ENCODE measurements at places on chromosomes 3 and 15. TPM values are rescaled to one million over a fixed set of nuclear protein-coding genes. Genes with fewer than 3 reads are reported as not detected.

DNA sequence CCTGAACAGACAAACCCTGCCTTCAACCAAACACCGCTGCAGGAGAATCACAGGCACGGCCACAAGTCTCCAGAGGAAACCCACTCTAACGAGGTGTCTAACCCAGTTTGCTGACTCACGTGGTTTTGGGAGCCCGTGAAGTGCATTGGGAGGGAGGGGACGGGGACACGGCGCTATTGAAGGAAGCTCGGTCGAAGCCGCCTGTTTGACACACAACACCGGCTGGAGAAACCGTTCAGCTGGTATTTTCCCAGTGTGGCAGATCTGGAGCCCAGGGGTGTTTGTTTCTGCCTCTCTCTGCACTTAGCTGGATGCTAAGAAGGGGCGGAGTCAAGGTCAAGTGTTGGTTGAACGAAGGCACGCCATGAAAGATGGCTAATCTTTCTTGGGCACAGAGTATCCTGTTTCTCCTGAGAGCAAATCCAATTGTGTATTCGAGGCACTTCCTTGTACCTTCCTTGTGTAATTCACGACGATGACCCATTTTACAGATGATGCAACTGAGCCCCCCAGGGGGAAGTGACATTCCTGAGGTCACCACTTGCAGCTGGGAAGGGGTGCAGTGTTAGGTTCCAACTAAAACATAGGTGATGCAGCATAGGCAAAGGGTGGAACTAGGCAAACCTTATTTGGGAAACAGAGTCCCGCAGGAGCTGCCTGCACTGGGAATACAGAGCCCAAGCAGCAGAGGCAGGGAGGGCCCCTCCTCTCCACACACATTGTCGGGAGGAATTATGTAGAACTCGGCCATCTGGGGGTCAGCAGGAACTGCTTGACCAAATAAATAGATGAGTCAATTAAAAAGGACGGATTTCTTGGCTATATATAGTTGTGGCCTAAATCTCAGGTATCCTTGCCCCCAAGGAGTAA, 22.5 kb downstream of the SLC6A6 start:
- DNase-seq, result no peak
- H3K27ac ChIP-seq, result no peak overlapping the region
- no peaks in the 10 kb centered on the region for H3K4me1 ChIP-seq

Gene GATM
- 50.0 TPM for total RNA-seq

DNA sequence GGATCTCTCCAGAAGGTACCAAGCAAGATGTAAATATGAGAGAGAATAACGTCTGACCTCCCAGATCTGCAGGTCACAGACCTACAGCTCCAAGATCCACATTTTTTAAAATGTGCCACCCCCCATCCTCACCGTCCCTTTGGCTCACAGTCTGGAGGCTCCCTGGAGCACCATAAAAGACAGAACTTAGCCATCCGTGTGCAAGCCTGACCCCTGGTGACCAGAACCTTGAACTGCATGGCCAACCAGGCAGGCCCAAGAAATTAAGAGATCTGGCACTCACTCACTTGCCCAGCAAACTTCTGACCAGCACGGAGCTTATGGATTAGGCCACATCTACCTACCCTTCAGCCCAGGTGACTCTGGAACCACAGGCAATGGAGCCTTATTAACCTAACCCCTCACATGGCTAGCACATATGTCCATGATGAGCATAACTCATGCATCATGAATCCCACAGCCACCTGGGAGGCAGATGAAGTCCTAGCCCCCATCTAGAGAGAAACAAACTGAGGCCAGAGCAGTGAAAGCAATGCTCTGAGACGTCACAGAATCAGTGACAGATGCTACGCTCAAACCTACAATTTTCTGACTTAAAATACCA, 275.3 kb downstream of the UACA start:
- DNase-seq, result peak; percentile 64
- peaks cover 3% of the 10 kb centered on the region for H3K27me3 ChIP-seq
- H3K4me1 ChIP-seq, result no peaks in the 10 kb centered on the region
- H3K36me3 ChIP-seq, result no peaks in the 10 kb centered on the region

DNA sequence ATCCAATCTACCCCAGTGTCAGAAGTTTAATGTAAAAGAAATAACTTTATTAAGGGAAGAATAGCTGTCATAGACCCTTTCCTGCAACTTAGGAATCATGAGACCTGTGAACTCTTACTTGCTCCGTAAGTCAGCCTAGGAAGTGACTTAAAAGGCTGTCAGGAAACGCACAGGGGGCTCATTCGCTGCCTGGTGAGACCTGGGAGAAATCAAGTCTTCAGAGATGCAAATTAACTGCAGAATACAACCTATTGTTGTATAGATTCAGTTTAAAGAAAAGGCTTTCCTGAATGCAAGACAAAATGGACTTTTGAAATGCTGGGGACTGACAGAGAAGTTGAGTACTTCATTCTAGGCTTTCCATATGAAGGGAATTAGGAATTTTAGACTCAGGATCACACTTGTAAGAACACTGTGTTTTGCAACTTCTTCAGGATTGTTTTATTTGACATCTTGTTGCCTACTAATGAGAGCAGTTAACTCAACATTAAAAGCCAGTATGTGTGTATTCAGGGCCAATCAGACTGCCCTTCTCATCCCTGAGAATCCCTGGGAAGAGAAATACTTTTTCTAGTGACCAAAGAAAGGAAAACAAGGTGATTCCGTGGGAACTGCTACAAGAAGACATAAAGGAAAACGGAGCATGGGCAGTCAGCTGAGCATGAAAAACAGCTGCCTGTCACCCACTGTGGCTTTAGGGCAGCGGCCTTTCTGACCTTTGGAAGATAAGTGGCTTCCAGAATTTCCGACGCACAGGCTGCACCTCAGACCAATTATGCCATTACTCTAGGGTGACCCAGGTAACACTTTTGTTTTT, 18.5 kb upstream of the DPPA4 start:
- H3K4me3 ChIP-seq, result no peak overlapping the region
- H3K27me3 ChIP-seq, result no peaks in the 10 kb centered on the region
- no peak for DNase-seq
- no peak overlapping the region for H3K27ac ChIP-seq
- H3K4me1 ChIP-seq, result peaks cover 12% of the 10 kb centered on the region

DNA sequence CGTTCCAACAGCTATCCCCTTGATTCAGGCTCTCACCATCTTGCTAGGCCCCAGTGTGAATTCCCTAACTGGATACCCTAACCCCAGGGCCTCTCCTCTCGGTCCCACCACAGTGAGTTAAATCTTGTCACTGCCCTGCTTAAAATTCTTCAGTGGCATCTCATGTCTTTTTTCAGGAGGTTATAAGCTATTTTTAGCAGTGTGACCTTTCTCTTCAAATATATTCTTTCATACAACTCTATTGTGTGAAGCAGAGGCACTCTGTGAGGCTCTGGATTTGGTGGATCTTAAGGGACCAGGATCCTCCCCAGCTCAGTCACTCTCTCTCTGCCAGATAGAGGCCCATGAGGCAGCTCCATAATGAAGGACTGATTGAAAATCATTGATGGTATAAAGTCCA, 760.4 kb downstream of the NTRK3 start:
- DNase-seq, result no peak
- no peaks in the 10 kb centered on the region for H3K36me3 ChIP-seq
- no peaks in the 10 kb centered on the region for H3K27me3 ChIP-seq
- H3K27ac ChIP-seq, result peak overlapping the region; percentile 62
- peaks cover 15% of the 10 kb centered on the region for H3K4me1 ChIP-seq
